AML-193 (cell line): ENCODE measurements at places on chromosomes 3 and 15.

GRCh38 chr3:77539677-77540076 is 499.8 kb downstream of the ROBO2 start:
- no peak for DNase-seq

DNA sequence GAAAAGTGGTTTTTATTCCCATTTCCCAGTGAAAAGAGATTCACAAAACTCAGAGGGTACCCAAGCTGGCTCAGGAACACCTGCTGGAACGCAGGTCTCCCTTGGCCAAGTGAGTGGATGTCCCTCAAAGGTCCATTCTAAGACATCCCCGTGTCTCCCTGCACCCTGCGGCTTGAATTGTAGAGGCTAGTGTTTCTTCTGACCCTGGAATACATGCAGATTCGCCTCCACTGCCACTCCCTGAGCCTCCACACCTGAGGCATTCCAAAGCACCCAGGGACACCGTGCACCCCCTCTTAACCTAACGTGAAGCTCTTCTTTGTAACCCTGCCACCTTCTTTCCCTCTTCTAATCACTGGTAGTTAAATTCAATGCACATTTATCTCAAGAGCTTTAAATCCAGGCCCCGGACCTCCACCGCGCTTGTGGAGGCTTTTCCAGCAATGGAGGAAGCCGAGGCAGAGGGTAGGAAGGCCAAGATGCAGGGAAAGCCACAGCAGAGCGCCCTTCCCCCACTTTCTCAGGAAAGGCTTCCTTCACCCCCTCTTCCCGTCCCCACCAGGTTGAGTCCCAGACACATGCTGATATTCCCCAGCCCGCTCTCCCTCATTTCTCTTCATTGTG is 590 bp upstream of the ITGA11 start:
- DNase-seq: no peak

GRCh38 chr3:13217736-13218540 is 144.7 kb upstream of the IQSEC1 start:
- DNase-seq: no peak

DNA sequence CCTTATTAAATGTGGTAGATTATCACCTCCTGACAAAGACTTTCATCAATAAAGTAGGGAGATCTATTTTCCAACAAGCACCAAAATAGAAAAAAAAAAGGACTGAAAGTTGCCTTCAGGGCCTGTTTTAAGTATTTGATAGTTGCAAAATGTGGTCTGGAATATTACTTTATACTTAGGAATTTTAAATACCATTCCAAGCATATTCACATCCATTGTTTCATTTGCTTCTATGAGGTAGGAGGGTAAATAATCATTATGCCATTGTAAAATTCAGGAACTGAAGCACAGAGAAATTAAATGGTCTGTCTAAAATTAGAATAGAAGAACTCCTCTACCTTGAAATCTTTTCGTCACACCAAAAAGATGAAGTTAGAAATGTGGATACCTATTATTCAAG is 110.0 kb downstream of the TMCC1 start:
- DNase-seq: no peak

- no peak for DNase-seq
These were observed 247.8 kb upstream of the ALCAM start for GRCh38 chr3:105118905-105119304.

DNA sequence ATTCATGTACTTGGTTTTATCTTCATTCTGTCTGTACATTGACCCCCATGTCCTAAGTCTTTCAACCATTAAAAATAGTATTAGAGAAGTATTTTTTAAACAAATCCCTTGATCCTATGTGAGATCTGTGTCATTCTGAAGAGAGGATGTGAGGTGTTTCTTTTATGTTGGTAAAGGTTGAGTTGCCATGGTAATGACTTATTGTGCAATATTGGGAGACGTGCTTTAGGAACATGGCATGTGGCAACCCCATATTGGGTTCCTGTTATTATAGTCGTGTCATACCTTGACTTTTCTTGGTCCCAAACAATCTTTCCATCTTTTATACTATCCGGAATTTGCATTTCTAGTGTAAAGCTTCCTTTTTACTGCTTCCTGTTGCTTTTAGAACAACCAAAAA is 203.1 kb downstream of the KCNAB1 start:
- DNase-seq: no peak

DNA sequence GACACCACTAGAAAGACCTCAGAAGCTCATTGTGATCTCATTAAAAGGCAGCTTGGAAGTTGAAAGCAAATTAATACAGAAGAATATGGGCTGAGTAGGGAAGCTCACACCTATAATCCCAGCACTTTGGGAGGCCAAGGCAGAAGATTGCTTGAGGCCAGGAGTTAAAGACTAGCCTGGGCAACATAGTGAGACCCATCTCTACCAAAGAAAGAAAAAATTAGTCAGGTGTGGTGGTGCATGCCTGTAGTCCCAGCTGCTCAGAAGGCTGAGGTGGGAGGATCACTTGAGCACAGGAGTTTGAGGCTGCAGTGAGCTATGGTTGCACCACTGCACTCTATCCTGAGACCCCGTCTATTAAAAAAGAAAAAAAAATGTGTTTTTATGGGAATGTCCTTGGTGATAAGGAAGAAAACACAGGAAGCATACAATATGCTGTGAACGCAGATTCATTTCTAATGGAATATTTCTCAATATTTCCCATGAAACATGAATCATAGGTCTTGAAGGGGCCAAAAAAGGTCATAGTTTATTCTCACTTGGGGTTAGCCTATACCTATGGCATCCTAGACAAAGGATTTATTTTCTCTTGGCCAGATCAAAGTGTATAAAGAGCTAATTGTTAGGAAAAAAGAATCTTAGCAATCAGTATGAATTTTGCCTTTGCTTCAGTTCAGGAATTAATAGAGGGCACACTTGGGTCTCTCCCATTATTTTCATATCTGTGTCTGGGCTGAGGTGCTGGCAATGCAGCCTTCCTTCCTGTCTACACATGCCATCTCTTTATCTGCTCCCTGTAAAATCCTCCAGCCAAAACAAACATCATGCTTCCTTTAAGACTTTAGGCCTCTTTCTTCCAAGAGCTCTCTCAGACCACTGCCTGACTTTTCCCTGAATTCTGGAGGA is 98.2 kb downstream of the FNDC3B start:
- DNase-seq: no peak

DNA sequence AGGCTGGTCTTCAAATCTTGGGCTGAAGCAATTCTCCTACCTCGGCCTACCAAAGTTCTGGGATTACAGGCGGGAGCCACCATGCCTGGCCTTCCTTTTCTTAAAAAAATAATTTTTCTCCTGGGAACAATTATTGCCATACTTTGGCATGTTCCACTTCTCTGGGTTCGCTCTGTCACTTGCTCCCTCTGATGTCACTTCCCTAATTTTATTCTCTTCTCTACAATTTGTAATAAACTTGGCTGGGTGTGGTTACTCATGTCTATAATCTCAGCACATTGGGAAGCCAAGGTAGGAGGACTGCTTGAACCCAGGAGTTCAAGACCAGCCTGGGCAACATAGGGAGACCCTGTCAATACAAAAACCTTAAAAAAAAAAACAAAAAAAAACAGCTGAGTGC is 6.1 kb upstream of the IMPDH2 start:
- no peak for DNase-seq

DNA sequence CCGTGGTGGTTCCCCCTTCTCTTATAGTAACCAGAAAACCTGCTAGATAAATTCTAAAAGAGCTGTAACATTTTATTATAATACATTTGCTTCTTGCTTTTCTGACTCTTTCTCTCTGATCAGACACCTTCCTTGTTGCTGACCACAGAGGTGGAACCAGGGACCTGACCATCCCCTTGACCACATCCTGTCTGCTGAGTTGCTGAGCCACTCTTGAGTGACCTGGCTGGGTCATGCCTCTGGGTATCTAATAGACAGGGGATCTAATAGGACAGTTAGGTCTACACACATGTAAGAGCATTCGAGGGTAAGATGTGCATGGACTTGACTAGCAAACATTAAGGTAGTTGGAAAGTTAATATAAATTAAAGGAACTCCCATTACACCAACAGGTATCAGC is 22.8 kb upstream of the TRIM59 start:
- no peak for DNase-seq

GRCh38 chr3:126986001-126986400 is 3.1 kb downstream of the PLXNA1 start:
- no peak for DNase-seq

DNA sequence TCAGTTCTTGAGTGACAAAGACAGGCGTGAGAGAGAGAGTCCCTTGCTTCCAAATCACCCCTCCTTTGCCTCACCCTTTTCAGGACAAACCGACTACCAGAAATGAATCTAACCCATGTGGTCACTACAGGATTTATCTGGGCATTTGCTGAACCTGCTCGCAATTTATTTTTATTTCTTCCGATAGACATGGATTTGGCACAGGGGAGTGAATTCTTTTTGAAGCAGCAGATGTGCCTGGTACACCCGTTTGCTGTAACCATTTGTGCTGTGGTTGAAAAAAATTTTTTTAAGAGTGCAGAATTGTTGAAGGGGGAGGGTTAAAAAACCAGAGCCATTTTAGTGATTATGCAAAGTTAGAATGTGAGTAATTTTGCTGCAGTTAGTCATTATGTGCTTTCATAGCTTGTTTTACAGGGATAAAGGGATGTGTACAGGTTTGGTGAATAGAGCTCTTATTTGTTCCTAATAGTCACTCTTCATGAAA is 442.0 kb downstream of the LPP start:
- no peak for DNase-seq

- no peak for DNase-seq
These were observed 57.2 kb downstream of the POLQ start for GRCh38 chr3:121488628-121489027.

DNA sequence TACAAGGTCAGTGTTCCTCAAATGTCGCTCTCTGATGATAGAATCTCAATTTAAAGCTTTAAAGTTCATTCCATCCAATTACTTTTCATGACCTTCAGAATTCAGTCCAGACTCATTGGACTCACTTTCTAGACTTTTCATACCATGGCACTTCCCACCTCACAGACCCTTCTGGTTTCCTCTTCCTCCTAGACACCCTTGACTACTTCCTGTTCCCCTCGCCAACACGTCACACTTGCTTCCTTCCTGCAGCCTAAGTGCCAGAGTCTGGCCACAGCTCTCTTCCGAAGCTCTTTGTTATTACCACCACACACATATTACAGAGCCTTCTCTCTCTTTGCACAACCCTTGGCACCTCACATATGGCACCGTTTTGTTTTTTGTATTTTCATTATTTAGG is 59.1 kb upstream of the UMPS start:
- DNase-seq: no peak

GRCh38 chr15:76057332-76058000 is 2.3 kb upstream of the TMEM266 start:
- DNase-seq: peak; percentile 76

DNA sequence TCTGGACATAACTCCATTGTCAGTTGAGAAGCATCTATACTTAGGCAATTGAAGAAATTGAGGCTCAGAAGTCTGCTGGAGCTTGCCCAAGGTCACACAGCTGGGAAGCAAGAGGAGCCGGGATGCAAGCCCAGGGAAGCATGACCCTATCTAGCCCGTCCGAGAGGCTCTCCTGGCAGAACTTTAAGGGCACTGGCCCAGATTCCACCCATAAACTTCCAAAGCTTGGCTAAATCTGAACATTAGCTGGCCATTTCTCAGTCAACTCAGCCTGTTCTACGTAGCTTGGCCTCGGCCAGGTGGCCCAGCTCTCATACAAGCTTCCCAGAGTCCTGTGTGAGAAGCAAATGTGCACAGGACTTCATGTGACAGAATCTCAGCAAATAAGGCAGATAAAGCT is 75.8 kb downstream of the LRIG1 start:
- DNase-seq: no peak

DNA sequence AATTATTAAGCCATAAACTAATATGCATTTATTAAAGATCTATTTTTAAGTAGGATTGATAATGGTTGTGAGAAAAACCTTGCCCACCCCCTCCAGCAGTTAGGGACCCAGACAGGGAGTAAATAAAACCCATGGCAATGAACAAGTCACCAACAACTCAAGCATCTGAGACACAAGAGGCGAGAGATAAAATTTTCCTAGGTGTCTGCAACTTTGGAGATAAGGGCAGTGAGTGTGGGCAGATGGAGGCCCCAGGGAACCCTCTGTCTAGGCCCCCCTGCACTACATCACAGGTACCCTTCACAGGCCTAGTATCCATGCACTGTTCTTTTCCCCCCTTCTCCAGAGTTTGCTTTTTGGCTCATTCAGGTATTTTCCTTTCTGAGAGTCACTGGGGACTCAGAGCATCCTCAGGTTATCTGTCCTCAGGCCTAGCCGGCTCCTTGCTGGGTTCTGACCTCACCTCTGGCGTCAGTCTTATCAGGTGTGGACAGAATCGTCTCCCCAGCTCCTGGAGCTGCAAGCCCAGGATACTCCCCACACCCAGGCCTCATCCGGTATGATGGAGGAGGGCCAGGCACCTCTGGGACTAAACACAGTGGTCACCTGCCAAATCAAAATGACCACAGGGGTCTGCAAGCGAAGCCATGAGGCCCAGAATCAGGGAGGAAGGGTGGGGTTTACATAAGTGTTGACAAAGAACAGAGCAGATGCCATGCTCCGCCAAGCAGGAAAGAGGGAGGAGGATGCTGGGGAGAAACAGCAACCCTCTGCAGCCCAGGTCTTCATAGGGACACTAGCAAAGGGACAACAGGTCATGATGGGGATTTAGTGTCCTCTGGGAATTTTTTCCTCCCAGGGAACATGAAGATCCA is 50.4 kb downstream of the CCNL1 start:
- DNase-seq: no peak

DNA sequence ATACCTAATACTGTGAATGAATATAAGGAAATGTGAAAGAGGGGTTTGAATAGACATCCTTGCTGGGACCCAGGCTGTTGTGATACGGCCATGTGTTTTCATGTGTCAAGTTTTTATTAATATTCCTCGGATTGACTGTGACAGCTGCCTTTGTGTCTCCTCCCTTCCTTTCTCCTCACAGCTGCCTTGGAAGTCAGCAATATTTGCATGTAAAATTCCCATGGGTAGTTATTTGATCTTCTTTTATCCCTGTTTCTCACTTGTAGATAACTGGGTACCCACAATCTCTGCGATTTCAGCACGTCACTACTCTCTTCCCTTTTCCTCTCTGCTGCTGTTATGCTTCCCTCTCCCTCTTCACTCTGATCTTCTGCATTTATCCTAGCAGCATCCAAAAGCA is 9.4 kb downstream of the GPR156 start:
- DNase-seq: no peak

GRCh38 chr3:37453393-37454389 is 279.3 kb upstream of the LRRFIP2 start:
- DNase-seq: no peak

- DNase-seq: no peak
These were observed 201.3 kb upstream of the MRPL3 start for GRCh38 chr3:131704098-131704497.

GRCh38 chr15:87818756-87819155 is 437.8 kb downstream of the NTRK3 start:
- DNase-seq: no peak

- DNase-seq: no peak
These were observed 1046.4 kb downstream of the NTRK3 start for GRCh38 chr15:87209891-87210689.

DNA sequence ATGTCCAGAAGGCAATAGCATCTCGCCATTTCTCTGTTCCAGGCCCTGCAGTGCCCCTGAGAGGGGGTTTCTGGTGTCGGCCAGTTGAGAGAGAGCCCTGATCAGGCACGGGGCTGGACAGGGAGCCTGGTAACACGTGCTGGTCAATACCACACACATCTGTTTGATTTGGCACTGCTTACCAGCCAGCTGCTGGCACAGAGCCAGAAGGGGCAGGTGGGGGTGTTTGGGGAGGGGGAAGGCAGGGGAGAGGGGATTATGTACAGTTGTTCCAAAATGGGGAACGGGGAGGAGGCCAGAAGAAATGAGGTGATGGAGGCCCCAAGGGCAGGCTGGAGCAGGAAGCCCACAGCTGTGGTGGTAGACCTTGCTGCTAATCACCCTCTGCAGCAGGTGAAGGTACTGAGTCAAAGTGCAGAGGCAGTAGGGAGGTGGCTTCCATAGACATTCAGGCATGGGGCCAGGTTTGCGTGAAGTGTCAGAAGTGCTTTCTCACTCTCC is 153.5 kb upstream of the LPP start:
- no peak for DNase-seq
